ENCODE measurements at places on chromosomes 16 and 17. TPM values are rescaled to one million over a fixed set of nuclear protein-coding genes. Genes with fewer than 3 reads are reported as not detected.

Gene SULT1A3
- total RNA-seq, result 2.2 TPM

Gene CEP295NL
- 1.3 TPM for total RNA-seq

Gene ABCA6
- not detected for total RNA-seq

Gene CD300E
- total RNA-seq, result not detected

Gene TBC1D10B
- total RNA-seq, result 33.7 TPM

Gene MEIOB
- total RNA-seq, result not detected

GRCh38 chr16:85916141-85916890 is 17.4 kb downstream of the IRF8 start:
- DNase-seq, result no peak

- no peak for DNase-seq
Measured at GRCh38 chr17:74637265-74637664, 13.7 kb upstream of the CD300E start.

DNA sequence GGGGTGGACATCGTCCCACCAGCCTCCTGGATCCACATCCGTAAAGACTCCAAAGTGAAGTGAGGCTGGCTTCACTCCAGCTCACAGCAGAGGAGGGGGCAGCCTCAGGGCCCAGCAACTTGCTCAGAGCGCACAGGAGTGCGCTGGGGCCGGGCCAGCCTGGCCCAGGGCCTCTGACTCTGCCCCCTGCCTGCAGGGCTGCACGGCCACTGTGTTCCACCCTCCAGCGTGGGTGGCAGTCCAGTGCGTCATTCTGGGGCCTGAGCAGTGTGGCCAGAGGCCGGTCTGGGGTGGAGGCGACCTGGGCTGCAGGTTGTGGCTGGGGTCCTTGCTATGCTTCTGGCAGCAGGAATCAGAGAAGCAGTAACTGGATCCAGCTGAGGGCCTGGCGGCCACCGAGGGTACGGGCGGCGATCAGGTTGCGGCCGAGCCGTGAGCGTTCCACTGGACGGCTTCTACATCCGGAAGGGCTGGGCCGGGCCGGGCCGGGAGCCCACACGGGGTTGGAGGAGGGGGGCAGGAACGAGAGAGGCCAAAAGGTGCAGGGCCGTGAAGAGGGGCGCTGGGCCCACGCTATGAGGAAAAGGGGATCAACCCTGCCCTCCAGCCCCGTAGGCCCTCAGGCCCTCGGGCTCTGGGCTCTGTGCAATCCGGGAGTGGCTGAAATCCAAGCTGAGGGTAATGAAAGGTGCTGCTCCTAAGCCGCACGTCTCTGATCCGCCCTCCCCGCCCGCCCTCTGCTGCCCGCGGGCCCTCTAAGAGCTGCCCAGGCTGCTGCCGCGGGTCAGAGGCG is at the start of gene FSCN2:
Gene FSCN2, plus strand, starts transcription at position 787 of the 793 bp plus-strand sequence. CDS start 155 bp downstream, outside the sequence.
- peak; percentile 67 for DNase-seq

DNA sequence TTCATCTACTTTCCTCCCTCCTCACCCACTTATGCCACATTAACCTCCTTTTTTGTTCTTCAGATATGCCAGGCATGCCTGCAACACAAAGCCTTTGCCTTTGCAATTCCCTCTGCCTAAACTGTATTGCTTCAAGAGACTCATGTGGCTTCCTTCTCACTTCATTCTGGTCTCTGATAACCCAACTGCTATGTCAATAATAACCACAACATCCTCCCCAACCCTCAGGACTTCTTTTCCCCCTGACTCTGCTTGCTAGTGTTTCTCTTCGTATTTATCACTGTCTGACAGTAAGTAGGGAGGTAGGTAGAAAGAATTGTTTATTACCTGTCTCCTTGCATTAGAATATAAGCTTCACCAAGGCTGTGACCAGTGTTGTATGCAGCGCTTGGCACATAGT is 22.4 kb downstream of the RBL2 start:
- DNase-seq, result no peak

GRCh38 chr17:70795620-70796019 is 626.3 kb downstream of the KCNJ2 start:
- no peak for DNase-seq

DNA sequence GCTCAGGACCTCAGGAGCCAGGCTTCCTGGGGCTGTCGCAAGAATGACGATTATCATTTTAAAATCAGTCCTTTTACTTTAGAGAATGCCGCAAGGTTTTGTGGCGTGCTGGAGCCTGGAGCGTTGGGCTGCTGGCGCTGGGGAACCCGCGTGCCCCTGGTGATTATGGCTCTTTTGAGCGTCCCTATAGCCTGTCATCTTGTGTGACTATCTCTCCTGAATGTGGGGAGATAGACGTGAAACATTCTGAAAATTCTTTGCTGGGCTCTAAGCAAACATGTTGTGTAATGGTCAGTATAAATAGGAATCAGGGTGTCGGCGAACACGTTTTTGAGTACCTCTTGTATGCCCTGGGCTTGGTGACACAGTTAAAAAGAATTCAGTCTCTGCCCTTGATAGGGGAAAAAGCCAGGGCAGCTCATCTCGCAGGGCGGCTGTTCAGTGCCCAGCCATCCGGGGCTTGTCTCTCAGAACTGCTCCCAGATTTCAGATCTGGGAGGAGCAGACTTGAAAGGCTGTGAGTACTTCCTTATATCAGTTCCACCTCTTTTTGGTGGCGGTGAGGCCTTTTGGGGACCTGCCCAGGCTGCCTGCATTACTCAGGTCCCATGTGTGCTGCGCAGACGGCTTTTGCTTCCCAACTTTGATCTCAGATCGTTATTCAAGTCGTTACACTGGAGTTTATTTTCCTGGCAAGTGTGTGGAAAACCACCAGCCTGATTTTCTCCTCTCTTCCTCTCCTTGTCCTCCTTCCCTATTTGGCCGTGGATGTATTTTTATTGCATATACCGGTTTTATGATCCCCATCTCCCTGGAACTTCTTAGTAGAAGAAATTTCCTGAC is 973 bp downstream of the SLC7A6 start:
- DNase-seq, result peak; percentile 50

DNA sequence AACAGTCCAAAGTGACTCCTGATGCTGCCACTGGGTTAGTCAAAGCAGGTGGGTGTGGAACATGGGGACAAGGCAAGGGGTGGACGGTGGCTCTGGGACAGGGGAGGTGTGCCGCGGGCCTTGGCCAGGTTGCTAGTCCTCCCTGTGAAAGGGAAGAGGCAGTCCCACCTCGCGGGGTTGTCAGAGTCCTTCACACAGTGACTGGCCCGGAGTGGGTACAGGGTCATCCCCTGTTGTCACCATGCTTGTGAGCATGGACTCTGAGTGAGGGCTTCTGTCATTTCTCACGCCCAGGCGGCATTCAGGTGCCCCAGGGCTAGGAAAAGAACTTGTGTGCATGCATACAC is 3.1 kb upstream of the ZNF469 start:
- DNase-seq, result no peak

DNA sequence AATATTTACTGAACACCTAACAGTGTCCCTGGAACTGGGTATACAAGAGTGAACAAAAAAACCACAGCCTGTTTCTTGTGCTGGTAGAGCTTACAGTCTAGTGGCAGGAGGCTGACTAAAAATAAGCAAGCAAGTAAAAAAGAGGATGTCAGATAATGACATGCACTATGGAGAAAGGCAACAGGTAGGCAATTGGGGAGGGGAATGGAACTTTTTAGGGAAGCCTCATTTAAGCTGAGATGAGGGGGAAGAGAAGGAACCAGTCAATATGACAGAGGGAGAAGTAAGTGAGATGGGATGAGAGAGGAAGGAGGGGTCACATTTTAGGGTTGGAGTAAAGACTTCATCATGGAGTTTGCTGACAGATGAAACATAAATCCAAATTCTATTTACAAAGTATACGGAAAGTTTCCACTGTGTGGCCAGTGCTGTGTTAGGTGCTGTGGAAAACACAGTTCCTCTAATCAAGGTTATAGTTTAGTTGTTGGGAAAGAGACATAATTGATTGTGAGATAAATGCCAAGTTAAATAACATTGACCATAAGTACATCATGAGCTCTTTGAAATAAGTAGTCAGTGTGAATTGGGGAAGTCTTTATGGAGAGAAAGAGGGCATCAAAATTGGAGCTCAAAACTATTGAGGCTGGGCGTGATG is 251.4 kb downstream of the FTO start:
- DNase-seq, result no peak

DNA sequence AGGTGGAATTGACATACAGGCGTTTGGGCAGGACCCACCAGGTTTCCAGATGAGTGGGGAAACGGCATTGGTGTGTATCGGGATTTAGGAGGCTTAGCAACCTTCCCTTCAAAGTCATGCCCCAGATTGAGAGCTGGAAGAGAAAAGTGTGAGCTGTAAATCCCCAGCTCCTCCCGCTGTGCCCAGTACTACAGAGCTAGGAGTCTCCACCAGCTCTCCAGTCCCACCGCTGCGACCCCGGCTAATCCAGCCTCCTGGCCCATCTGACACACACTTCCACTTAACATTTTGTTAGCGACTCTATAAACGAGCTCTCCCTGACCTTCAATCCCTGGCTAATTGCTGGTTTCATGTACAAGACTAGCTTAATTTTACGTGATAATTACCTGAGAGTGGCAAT is 29.9 kb upstream of the LHX1 start:
- DNase-seq, result no peak

GRCh38 chr17:78737332-78737731 is 44.7 kb downstream of the CYTH1 start:
- DNase-seq, result no peak

- no peak for DNase-seq
Measured at GRCh38 chr17:40430272-40431230, 12.7 kb upstream of the IGFBP4 start.

GRCh38 chr16:85765211-85765610 is 14.3 kb upstream of the C16orf74 start:
- no peak for DNase-seq

DNA sequence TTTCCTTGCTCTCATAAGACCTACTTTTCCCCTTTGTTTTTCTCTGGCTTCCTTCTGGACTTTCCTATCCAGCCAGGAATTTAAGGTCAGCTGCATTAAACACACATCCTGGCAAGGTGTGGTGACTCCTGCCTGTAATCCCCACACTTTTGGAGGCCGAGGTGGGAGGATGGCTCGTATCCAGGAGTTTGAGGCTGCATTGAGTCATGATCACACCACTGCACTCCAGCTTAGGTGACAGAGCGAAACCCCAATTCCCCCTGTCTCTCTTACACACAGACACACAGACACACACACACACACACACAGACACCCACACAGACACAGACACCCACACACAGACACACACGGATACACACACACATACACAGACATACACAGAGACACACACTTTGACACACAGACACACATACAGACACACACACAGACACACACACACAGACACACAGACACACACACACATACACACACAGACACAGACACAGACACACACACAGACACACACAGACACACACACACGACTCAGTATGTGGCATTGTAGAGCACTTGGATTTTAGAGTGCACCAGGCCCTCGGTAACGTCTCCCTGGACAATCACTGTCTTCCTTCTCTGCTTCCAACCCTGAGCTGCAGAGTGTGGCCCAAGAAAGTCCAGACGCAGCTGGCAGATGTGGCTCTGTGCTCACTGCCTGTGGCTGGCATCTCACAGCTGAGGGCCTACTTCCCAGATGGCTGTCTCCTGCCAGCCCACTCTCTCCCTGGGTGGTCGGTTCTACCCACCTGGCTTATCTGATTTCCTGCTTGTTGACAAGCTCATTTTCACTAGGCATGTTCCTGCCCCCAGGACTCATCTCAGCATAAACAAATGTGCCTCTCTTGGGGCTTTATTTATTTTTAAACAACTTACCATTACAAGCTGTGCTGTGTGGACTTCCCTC is 39.0 kb downstream of the NLRP1 start:
- DNase-seq, result peak; percentile 84

- DNase-seq, result no peak
Measured at GRCh38 chr17:29076722-29077121, 33.8 kb downstream of the PIPOX start.

DNA sequence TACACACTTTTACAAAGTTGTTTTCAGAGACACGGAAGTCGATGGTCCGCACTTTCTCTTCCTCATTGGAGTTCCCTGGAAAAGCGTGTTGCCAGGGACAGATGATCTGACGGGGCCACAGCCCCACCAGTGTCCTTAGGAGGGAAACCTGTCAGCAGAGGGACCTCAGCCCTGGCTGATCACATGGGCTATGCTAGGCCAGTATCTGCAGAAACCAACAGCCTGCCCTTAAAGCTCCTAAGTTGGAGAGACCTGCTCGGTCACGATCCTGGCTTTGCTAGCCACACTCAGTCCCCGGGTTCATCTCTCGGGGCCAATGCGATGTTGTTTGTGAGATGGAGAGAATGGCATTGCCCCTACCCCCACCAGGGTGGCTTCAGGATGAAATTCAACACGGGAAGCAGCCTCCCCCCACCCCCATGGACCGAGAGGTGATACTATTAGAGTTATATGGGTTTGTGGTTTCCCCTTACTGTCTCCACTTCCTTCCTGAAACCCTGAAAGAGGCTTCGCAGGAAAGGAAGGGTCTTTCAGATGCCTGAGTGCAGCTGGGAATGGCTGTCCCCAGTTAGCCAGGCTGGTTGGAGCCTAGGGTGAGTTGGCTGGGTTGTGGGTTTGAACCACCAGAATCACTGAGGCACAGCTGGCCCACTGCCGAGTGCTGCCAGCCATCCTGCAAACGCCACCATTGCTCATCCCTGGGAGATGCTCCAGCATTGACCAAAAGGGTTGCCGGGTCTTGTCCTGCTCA is 16.6 kb downstream of the RMI2 start:
- no peak for DNase-seq

DNA sequence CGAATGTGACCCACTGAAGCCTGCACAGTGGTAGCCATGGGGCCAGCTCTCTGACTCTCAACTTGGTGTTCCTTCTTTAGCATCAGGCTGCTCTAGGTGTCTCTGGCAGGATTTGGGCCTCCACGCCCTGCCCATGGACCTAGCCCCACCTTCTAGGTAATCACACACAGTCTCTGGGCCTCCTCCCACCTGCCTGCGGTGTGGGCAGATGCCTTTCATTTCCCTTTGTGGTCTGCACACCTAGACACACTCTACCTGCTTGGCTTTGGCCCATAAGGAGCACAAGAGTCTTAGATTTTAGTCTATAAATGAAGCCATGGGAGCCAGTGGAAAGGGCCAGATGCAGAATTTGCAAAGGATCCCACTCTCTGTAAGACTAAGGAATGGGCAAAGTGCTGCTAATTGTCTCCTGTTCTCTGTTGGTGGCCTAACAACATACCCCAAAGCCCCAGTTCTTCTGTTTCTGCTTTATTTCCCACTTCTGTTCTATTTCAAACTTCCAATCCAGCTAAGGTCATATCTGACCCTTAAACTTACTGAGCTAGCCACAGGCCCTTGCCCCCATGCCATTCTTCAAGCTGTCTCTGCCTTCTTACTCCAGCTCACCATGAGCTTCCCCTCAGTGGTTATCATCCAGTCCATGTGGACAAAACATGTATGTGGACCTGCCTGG is 7.2 kb upstream of the MFSD6L start:
- no peak for DNase-seq

Data from SJCRH30 (cell line).